ENCODE measurements at places on chromosomes 6 and 20.

DNA sequence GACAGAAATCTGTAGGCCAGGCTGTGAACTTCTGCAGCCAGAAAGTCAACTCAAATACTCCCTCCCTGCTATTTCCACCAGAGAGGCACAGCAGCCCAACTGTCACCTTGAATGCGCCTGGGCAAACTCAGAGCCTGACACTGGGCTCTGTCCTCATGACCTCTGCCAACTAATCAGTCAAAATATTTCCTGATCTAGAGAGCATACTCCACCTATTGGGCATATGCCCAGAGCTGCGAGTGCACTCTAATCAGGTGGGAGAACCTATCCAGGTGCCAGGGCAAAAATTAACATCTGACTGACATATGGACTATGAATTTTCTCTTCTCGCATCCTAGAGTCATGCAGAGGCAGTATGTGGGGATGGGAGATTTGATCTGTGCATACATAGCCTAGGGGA lies 406.3 kb upstream of the RUNX2 start:
- DNase-seq: no peak

DNA sequence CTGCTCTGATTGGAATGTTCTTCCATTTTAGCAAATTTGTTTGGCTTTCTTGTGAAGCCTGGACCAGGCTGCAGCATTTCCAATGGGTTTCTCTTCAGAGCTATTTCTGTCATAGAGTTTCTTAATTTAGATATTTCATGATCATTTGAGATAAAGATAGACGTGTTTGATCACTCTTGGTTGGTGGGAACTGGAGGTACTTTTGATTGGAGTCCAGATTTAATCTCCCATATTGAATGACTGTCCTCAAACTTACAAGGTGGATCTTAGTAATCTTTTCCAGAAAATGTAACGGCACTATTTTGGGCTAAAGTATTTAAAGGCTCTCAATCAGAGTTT lies 29.2 kb downstream of the RNF144B start:
- no peak for DNase-seq

- no peak for DNase-seq
Measured at GRCh38 chr20:58139849-58140786, 88.3 kb downstream of the ANKRD60 start.

DNA sequence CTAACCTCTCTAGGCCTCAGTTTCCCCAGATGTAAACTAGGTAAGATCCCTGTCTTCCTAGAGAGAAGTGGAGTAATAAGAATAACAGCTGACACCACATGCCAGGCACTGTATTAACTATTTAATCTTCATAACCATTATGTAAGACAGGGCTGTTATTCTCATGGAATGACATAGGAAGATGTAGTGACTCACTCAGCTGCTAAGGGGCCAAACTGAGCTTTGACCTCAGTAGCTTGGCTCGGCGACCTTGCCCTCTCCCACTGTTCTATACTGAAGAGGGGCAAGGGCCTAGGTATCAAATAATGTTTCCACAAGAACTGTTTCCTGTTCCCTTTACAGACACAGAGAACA lies 2.9 kb upstream of the MDGA1 start:
- DNase-seq: no peak

- DNase-seq: no peak
Measured at GRCh38 chr20:18527339-18527738, 19.6 kb downstream of the SEC23B start.
